Amniotic stem cell (primary cell): ENCODE measurements at places on chromosomes 5 and 9.

- no peak for DNase-seq
Measured at GRCh38 chr5:180591311-180591887, at the start of gene SCGB3A1. Gene SCGB3A1 (minus strand): TSS chr5:180591499. CDS start chr5:180591462, 37 bp downstream.

- DNase-seq = no peak
Measured at GRCh38 chr5:72082048-72082447, 25.2 kb upstream of the MAP1B start.

- DNase-seq = no peak
Measured at GRCh38 chr9:120312031-120312430, 267.9 kb downstream of the CDK5RAP2 start.

- DNase-seq = no peak
Measured at GRCh38 chr9:79107911-79108676, 463.7 kb upstream of the TLE4 start.

GRCh38 chr5:133643365-133643764, 31.0 kb upstream of the FSTL4 start:
- no peak for DNase-seq

DNA sequence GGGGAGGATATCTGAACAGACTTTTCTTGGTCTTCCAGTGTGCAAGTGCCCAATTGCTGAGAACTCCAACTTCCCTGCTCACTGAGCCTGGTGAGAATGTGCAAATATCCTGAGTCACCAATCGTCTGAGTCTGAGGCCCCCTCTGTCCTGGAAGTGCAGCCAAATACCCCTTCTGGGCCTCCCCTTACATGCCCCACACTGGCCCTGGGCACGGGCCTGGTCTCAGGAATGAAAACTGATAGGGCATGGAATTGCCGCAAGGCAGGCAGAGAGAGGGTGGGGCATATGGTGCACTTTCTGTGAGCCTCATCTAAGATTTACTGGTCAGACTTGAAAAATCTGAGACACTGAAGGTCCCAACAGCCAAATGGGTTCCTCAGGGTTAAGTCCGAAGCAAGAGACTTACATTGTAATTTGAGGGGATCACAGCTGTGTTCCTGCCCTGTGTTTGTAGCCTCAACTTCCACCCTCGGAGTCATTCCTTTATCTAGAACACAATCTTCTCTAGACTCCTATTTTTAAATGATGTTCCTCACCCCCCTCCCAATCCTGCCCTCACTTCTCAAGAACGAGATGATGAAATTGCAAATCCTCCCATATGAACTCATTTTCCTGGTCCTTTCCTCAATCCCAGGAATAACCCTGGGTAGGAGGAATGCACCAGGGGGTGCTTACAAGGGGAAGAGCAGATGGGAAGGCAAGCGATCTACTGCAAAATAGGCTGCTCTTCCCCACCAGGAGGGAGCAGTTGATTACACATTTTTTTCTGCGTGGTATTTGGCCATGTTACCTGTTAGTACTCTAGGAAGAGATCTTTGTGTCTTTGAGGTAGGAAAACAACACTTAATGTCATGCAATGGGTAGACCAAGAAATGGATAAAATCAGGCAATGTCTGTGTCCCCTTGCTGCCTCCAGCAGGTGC, 34.6 kb upstream of the ARHGAP26 start:
- no peak for DNase-seq
